ENCODE measurements at places on chromosomes 5 and 9.

DNA sequence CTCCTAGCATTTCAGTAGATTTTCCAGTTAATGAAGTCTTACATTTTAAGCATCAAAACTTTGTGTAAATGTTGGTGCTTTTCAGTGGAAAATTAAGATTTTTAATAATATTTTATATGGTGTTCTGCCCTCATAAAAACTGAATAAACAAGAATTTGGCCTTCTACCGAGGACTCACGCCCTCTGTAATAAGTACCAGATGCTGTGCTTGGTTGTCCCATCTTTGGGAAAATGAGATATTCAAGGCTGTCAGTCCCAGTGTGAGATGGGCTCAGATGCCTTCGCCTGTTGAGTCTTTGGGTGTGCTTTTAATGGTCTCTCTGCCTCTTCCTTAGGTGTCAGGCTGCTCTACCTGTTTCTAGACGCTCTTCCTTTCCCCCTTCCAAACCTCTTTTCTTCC, 28.7 kb downstream of the GALNT12 start:
- no peak for DNase-seq

DNA sequence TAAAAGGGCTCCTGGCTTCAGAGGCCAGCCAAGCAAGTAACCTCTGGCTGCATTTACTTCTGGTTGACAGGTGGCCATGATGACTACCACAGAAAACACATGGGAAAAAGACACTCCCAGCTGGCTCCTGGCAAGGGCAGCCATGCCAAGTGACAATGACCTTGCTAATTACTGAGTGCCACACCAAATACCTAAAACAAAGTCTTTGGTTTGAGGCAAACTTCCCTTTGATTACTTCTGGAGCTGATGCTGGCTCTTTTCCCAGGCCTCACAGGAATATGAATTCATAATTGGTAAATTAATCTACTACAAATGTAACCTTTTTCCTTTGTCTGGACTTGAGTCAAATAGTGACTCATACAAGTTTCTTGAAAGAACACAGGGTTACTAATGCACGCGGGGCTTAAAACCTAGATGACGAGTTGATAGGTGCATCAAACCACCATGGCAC, 61.0 kb downstream of the LPAR1 start:
- DNase-seq, result no peak

DNA sequence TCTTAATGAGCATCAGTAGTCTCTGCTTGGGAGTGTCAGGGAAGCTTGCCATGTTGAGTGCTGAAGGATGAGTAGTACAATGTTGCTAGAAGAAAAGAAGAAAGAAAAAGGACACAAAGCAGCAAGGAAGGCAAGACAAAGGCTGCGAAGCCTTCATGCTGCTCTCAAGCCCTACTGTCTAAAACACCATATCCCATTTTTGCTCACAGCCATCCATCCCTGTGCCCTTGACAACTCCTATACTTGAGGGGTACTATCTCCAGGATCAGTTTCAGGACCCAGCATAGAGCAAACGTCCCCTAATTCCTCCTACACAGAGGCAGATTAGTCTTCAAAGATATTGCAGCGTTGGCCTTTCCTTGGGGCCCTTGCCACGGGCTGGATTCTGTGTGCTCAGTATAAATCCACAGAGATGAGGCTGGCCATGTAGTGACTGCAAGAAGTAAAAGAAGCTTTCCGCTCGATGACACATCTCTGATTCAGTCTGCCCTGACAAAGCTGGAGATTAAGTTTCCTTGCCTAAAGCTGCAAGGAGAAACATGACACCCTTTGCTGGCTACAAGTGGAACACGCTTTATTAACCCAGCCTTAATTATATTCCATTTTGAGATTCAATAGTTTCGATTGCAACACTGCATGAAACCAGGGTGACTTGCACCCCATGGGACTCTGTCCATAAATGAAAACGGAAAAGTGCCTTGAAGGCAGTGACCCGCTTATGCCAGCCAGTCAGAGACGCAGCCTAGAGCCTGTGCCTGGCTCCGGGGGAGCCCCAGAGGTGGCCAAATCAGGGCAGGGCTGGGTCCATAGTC, 304.6 kb downstream of the ACTL7B start:
- no peak for DNase-seq

GRCh38 chr5:67301285-67301903, 104.8 kb upstream of the CD180 start:
- DNase-seq, result no peak

DNA sequence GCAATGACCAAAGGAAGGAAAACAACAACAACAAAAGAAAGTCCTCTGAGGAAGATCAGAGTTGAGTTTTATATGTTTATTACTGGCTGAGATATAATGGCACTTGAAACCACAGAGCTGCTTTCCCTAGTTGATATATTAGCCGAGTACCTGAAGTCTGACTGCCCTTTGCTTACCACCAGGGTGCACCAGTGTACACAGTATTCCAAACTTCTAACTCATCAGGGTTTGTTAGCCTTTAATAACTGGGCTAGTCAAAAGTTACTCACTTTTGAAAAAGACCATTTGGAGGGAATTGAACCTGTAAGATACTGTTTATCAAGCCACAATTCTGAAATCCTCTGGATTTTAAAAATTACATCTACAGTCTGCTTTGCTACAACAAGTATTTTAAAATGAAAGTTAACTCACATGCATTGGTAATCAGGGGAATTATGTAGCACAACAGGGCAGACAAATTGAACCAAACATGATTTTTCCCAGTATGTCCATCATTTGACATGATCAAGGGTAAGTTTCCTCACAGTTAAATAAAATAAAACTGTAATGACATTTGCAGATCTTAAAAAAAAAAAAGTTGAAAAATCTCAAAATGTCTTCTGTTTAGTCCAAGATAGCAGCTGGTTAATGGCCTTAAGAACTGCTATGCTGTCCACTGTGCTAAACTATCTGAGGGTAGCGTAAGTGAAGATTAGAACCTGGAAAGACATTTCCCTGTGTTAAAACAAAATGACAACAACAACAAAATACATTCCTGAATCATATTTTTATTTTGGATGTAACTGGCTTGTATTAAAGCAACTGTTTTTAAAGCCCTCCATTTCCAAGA, 57.3 kb upstream of the C6 start:
- no peak for DNase-seq

- no peak for DNase-seq
Measured at GRCh38 chr5:34897646-34898045, 17.7 kb downstream of the RAD1 start.

DNA sequence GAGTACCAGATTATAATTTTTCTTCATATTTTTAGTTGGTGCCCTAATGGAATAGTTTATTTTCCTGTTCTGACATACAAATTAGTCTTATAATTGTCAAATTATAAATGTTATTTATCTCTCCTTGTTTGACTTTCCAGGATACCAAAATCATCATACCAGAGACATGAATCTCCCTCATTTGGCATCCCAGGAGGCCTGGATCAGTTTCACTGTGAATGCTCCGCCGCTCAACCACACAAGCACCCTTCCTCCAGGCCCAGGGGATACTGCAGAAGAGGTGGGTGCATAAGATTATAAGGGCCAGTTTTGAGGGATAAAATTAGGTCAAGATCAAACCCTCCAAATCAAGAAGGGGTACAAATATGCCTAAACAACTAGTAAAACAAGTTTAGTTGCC, 1229.3 kb downstream of the CDH12 start:
- DNase-seq, result no peak

GRCh38 chr5:139215107-139215975, 17.2 kb upstream of the SIL1 start:
- DNase-seq, result no peak

- no peak for DNase-seq
Measured at GRCh38 chr5:145791866-145792265, 43.3 kb downstream of the PRELID2 start.

All from activated CD8-positive, alpha-beta memory T cell treated with anti-CD3 and anti-CD28 coated beads, Interleukin-2, amount 50 U/mL, for 48 hours (primary cell).